ENCODE measurements at places on chromosomes 13 and 19.

GRCh38 chr19:36489920-36490415 lies 607 bp upstream of the ZNF566 start:
- DNase-seq: peak; percentile 91

DNA sequence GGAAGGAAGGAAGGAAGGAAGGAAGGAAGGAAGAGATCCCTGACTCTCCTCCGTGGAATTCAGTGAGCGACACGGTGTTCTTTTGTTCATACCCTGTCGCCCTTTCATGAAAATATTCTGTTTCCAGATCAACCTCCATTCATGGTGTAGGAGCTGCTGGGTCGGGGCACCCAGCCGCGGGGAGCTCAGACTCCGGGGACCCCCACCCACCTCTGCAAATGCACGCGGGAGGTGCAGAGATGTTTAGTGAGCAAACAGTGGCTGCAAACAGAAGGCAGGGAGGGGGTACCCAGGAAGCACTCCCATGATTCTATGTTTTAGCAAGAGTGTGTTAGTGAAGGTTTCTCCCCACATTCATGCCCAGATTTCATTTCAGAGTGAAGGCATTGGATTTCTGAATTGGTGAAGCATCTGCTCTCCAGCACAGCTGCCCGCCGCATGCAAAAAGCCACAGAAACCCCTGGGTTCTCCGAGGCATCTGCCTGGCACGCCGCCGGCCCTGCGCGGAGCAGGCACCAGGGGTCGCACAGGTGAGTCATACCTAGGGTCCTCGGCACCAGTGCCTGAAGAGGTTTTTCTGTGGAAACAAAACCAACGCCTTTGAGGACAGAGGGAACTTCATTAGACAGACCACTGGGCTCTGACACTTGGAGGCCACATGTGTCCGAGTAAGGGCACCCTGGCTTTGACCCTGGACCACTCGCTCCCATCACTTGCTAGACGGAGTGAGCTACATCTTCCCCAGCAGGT lies 80.6 kb downstream of the ZNF557 start:
- DNase-seq: no peak

- DNase-seq: no peak
Measured at GRCh38 chr13:99967869-99968520, 3.6 kb downstream of the ZIC5 start.

- DNase-seq: no peak
Measured at GRCh38 chr19:41623360-41623759, 3.5 kb downstream of the CEACAM4 start.

- DNase-seq: peak; percentile 23
Measured at GRCh38 chr13:98144027-98144741, 1.3 kb downstream of the FARP1 start.

GRCh38 chr13:59633290-59633689 lies 530.4 kb downstream of the DIAPH3 start:
- DNase-seq: no peak

DNA sequence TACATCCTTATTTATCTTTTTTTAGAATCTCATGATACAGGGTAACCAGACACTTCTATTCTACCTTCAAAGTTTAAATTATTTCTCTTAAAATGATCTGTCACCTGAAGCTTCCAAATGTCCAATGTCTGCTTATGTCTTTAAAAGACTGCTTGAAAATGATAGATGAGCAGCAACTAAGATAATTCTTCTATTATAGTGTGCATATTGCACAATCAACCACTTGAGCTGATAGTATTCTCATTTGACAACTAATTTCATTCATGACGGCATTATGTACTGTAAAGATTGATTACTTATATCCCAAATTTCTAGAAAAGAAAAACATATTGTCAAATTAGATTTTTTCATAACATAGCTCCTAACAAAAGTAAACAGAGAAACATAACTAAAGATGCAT lies 1478.2 kb upstream of the MIR17HG start:
- no peak for DNase-seq

DNA sequence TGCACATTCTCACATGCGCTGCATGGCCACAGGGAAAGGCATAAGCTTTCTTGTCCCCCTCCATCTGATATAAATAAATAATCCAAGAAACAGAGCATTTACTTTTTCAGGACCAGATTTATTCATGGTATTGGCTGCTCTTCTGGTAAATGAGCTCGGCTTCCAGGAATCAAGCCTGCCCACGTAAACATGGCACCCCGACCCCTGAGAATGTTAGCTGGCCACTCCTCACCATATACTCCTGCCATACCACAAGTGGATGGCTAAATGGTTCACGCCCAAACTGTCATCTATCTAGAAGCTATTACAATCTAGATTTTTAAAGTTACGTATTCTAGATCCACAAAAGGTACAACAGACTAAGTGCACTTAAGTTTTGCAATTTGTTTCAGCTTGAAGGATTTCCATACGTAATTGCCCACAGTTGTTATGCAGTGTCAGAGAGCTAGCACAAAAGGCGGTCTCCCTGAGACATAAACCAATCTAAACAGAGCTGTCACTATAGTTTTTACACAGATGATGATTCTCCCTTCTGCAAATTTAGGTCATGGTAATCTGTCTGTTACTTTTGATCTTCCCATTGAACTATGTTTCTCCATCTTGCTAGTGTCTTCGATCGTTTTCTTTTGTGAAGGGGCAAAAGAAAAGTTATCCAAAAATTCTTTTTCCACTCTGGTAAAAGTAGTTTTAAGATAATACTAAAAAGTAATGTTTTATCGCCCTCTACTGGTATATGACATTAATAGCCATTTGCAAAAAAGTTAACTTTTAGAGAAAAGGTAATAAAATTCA lies 16.2 kb upstream of the FOXO1 start:
- DNase-seq: peak; percentile 10

DNA sequence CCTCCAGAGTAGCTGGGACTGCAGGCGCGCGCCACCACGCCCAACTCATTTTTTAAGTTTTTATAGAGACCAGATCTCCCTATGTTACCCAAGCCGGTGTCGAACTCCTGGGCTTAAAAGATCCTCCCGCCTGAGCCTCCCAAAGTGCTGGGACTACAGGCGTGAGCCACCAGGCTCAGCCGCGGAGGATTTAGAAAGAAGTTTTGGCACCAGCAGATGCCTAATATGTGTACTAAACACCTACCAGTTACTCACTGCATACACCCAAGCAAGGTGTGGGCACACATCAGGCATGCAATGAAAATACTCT lies 464 bp upstream of the ZFP14 start:
- DNase-seq: no peak

DNA sequence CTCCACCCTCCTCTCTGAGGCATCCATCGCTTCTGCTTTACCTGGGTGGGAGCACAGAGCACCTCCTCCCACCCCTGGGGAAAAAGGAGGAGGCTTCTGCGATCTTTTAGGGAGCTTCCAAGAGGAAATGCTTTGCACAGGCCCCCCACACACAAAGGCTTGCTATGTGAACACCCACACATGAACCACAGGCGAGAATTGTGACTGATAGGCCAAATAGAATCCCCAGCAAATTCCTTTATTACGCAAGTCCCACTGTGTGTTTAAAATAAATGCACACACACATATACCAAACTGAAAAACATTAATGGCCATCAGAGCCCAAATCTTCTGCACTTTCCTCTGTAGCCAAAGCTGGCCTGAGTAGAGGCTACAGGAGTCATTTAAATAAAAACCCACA lies 50.6 kb downstream of the HSPH1 start:
- DNase-seq: no peak

GRCh38 chr13:45718063-45718462 lies 15.9 kb downstream of the CBY2 start:
- peak; percentile 20 for DNase-seq

DNA sequence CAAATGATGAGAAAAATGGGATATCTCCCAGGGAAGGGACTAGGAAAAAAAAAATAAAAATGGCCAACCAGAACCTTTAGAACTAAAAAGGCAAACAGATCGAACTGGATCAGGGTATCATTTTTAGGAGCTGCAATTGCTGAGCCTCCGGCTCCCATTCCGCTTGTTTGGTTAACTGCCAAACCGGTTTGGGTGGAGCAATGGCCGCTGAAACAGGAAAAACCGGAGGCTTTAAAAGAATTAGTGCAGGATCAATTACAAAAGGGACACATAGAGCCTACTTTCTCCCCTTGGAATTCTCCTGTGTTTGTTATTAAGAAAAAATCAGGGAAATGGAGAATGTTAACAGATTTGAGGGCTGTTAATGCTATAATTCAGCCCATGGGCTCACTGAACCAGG lies 12.7 kb upstream of the ZNF443 start:
- no peak for DNase-seq

GRCh38 chr13:110464556-110465333 lies 96.8 kb downstream of the RAB20 start:
- DNase-seq: no peak

- no peak for DNase-seq
Measured at GRCh38 chr13:98279473-98280175, 102.6 kb upstream of the RNF113B start.

DNA sequence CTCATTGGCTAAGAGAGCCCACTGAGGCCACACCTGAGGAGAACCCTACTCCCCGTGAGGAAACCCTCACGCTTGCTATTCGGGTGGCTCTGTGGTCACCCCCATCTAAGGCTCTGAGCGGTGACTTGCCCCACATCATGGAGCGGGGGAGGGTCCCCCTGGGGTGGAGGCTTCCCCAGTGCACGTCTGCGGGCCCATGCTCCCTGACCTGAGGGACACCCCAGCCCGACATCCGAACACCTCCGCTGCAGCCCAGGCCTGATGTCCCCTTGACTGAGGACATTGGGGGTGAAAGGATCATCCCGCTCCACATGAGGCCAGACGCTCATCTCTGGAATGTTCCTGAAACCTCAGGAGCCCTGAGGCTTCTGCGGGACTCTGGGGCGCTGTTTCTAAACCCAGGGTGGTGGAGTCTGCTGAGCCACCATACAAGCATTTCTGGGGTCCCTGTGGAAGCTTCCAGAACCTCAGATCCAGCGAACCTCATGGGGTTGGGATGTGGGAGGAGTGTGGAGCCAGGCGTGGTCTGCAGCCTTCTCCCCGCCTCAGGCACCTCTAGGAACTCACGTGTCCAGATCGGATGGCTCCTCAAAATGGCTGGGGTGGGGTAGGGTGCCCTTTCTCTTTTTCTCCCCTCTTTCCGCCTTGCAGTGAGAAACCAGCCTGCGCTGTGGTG lies 19.9 kb downstream of the TMED1 start:
- DNase-seq: peak; percentile 79

- no peak for DNase-seq
Measured at GRCh38 chr13:99380921-99381645, 73.9 kb upstream of the GPR183 start.

GRCh38 chr13:111484141-111484925 lies 163.9 kb downstream of the TEX29 start:
- DNase-seq: no peak

DNA sequence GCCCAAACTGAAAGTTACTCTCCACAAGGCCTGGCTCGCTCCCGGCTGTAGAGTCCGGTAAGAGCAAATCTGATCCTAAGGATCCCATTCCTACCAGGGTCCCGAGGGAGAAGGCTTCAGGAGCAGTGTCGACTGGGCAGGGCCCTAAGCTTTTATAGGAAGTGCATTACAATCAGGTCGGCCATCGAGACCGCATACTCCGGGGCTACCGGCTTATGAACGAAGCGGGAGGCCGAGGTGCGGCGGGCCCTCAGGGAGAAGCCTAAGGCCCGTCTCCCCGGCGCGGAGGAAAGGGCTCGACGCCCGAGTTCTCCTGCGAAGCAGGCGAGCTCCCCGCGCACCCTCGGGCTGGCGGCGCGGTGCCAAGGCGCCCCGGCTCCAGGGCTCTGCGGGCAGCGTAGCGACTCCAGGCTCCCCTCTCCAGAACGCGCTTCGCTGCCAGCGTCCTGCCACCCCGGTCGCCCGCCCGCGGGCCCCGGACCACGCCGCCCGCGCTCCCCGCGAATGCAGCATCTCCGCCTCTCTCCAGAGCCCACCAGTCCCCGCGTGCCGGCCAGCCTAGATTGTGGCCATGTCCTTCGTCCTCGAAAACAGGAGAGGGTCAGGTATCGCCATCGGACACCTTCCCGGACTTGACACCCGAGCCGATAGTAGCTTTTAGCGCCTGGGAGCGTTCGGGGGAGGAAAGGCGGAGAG lies 1.4 kb downstream of the EFNB2 start:
- peak; percentile 28 for DNase-seq

GRCh38 chr13:44140146-44140545 lies 233.5 kb upstream of the SERP2 start:
- DNase-seq: no peak

GRCh38 chr19:17721111-17721628 lies 1.9 kb downstream of the MAP1S start:
- DNase-seq: no peak

- no peak for DNase-seq
Measured at GRCh38 chr19:34317311-34317927, 47.6 kb upstream of the GPI start.

GRCh38 chr19:33916792-33917191 lies 120.1 kb downstream of the KCTD15 start:
- no peak for DNase-seq

DNA sequence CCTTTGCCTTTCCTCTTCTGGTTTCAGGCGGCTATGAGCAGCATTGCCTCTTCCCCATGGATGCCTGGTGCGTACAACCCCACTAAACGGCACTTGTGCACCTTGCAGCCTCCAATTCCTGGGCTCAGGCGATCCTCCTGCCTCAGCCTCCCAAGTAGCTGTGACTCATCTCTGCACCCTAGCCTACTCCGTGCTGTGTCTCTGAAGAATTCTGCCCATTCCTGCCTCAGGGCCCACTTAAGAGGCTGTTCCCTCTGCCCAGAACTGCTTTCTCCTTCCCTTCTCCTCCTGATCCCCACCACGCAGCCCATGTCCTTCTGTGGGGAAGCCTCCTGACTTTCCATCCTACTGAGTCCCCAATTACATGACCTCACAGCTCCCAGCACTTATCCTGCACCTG lies 142.2 kb upstream of the ZNF507 start:
- DNase-seq: no peak

DNA sequence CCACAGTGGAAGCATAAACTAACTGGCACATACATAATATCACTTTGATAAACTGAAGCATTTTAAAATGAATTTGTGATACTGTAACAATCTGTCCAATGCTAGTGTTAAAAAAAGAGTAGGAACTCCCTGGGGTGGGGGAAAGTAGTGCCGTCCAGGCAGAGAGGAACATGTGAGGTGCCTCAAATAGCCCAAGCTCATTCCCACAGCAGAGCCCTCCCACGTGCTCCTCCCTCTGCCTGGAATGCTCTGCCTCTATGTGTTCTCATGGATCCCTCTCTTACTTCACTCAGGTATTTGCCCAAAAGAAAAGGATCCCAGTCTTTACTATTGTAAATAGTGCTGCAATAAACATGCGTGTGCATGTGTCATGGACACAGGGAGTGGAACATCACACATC lies 188.1 kb downstream of the NHLRC3 start:
- DNase-seq: no peak

DNA sequence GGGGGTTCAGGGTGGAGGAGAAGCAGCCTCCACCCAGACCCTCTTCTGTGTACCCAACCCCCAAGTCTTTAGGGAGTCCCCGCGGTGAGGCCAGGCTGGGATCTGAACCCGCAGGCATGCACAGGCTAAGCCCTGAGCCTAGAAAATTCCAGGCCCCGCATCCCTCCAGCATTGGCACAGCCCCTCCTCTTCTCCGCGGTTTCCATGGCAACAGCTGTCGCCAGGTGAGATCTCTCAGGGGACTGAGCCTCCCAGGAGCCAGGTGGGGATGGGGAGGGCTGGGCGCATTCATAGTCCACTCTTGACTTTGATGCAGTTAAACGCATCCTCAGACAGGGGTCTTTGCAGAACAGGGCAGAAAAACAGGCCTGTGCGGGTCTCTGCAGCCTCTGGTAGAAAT lies 48.3 kb upstream of the USP29 start:
- no peak for DNase-seq

- DNase-seq: no peak
Measured at GRCh38 chr13:76338003-76338402, 548.2 kb downstream of the KCTD12 start.

- no peak for DNase-seq
Measured at GRCh38 chr19:757811-758668, 7.1 kb downstream of the MISP start.

GRCh38 chr19:14085309-14085995 lies at the start of gene C19orf67:
TSS of gene C19orf67 (minus strand) at chr19:14085783. CDS start at chr19:14085627, 156 bp downstream.
- DNase-seq: no peak
